Upper lobe of left lung (tissue), 6 donors: ENCODE measurements at places on chromosomes 7 and 10. TPM values are rescaled to one million over a fixed set of nuclear protein-coding genes. Genes with fewer than 3 reads are reported as not detected.

- no peak for DNase-seq
Measured at GRCh38 chr7:28128608-28129007, 52.0 kb downstream of the JAZF1 start.

- no peak for DNase-seq
Measured at GRCh38 chr7:137462847-137463246, 119.3 kb upstream of the PTN start.

The CYP2W1 gene
- not detected for total RNA-seq

DNA sequence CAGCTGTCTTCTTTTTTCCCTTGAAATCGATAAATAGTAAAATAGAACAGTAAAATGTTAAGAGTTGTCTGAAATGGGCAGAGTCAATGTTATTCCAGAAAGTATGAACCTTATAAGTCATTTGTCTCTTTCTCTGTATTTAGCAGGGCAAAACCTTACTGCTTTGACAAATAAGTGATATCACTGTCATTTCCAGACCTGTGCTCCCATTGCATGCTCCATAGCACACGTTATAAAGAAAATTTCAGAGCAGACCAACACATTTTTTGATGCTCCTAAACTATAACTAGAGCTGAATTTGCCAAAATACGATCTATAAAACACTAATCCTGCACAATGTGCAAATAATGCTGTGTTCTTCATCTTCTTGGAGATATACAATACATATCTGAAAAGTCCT lies 1.1 kb downstream of the A1CF start:
- no peak for DNase-seq

DNA sequence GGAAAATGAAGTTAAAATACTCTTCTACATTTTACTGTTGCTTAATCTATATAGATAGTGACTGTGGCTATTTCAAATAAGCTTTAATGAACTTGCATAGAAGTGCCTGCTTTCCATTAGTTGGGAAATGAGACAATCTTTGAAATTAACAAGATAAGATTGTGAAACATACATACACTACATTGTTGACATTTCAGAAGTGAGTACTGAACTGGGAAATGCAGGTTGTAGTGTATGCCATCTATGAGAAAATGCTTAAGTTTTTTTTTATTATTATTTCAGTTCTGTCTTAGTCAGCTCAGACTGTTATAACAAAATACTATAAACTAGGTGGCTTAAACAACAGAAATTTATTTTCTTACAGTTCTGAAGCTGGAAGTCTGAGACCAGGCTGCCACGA lies 49.6 kb upstream of the CSTF2T start:
- DNase-seq, result no peak
